Stimulated activated CD8-positive, alpha-beta memory T cell treated with anti-CD3 and anti-CD28 coated beads, Interleukin-15, amount 100 ng/mL, for 4 hours (primary cell): ENCODE measurements at places on chromosomes 3 and 15.

DNA sequence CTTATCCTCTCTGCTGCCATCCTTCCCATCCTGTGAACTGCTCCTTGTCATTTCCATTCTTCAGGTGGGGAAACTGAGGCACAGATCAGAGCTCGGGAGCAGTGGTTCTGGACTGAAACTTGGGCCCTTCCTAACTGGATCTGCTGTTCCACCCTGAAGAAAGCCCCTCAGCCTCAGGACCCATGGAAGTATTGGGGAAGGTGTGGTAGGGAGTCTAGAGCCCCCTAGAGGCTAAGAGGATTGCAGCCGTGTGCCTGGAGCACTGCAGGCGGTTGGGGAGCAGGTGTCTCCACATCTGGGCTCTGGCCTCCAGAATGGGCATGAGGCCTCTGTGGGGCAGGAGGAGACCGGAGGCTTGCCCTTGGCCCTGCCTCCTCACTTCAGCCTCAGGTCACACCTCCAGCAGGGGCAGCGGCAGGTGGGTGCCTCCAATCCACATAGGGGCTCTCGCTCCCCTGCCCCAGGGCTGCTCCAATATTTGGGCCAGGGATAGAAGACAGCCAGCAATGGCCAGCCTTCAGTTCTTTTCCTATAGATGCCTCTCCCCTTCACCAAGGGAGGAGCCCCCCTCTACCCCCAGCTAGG, 28.1 kb downstream of the DNAJB8 start:
- DNase-seq: no peak

DNA sequence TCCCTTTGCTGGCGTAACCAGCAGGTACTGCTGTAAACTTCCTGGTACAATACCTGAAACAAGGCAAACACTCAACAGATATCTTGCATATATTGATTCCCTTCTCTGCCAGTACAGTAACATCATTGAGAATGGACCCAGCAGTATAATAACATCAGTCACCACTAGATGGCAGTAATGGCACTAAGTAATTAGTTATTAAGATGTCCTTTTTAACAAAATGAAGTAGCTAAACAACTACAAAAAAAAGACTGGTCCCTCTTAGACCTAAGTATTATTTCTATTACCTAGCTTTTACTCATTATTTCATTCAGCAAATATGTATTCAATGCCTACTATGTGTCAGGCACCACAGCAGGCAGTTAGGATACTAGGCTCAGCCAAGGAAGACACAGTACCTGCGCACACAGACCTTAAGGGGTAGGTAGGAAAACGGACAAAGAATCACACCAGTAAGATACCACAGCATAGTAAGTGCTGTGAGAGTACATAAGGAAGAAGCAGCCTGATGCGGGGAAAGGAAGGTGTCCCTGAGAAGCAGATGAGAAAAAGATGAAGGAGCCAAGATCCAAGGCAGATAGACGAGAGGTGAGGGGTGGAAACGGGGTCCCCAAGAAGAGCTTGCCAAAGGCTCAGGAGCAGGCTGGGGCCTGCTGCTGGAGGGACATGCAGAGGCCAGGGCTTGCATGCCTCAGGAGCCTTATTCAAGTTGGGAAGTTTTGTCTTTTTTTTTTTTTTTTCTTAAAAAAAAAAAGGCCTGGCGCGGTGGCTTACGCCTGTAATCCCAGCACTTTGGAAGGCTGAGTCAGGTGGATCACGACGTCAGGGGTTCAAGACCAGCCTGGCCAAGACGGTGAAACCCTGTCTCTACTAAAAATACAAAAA, 102.7 kb upstream of the CHD2 start:
- no peak for DNase-seq

DNA sequence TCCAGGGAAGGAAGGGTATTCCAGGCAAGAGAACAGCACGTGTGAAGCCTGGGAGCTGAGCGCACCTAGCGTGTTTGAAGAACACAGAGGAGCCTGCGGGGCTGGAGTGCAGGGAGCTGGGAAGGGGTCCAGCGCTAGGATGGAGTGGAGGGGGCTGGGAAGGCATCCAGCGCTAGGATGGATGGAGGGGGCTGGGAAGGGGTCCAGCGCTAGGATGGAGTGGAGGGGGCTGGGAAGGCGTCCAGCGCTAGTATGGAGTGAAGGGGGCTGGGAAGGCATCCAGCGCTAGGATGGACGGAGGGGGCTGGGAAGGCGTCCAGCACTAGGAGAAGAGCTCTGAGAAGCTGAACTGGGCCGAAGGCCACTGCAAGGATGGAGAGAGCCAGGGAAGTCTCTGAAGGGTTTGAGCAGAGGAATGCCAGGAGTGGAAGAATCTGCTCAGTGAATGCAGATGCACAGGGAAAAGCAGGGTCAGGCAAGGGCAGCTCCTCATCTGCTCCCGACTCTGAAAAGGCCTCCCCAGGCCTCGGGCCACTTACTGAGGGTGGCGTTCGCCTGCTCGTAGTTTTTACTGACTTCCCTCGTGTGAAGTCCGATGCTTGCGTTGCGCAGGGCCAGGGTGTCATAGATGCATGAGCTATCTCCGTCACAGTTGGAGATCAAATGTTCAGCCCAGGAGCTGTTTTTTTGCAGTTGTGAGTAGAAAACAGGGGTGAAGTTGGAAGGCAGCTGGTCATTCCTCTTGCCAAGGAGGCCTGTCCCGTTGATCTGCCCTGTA, 39.8 kb downstream of the MUC20 start:
- no peak for DNase-seq

GRCh38 chr3:136908297-136908696, 46.3 kb downstream of the NCK1 start:
- DNase-seq: no peak

- DNase-seq: no peak
Measured at GRCh38 chr15:67125589-67126502, 60.4 kb downstream of the SMAD3 start.

- DNase-seq: no peak
Measured at GRCh38 chr3:3851621-3852323, 52.5 kb downstream of the LRRN1 start.

DNA sequence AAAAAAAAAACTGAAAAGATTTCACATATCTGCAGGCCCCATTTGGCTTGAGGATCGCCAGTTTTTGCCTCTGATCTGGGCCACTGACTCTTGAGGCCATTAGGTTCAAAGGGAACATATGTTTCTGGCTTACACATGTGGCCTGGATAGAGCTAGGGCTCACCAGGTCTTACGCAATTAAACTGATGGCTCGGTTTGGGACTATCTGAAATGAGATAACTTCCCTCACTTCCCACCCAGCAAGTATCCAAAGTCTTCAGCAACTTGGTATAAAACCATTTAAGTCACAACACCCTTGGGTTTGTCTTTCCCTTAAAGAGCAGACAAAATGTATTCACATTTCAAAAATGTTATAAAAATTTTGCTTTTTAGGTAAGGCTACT, 36.3 kb downstream of the LRIG1 start:
- no peak for DNase-seq

- no peak for DNase-seq
Measured at GRCh38 chr3:194224471-194225417, 88.8 kb downstream of the HES1 start.

DNA sequence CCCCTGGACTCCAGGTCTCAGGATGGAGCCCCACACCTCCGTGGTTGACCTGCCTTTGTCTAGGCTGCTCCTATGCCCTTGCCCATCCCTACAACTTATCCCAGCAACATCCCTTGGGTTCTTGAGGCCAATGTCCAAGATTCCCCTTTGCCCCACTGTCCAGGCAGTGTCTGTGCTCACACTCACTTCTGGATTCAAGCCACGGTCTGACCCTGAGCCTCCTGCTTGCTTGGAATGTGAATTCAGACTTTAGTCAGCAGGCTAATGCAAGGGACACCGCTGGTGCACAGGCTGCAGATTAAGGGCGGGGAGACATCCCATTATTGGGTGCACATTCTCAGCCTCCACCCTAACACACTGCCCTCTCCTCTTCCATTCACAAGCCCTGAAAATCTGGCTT, 154.1 kb downstream of the WNT5A start:
- DNase-seq: no peak

GRCh38 chr15:57308170-57308545, 68.1 kb upstream of the CGNL1 start:
- no peak for DNase-seq

- no peak for DNase-seq
Measured at GRCh38 chr3:64224826-64225610, at the start of gene PRICKLE2. PRICKLE2 (minus strand) TSS chr3:64225466; CDS start chr3:64198927, 26,539 bp downstream.

GRCh38 chr3:135141672-135142071, 346.6 kb downstream of the EPHB1 start:
- DNase-seq: no peak

DNA sequence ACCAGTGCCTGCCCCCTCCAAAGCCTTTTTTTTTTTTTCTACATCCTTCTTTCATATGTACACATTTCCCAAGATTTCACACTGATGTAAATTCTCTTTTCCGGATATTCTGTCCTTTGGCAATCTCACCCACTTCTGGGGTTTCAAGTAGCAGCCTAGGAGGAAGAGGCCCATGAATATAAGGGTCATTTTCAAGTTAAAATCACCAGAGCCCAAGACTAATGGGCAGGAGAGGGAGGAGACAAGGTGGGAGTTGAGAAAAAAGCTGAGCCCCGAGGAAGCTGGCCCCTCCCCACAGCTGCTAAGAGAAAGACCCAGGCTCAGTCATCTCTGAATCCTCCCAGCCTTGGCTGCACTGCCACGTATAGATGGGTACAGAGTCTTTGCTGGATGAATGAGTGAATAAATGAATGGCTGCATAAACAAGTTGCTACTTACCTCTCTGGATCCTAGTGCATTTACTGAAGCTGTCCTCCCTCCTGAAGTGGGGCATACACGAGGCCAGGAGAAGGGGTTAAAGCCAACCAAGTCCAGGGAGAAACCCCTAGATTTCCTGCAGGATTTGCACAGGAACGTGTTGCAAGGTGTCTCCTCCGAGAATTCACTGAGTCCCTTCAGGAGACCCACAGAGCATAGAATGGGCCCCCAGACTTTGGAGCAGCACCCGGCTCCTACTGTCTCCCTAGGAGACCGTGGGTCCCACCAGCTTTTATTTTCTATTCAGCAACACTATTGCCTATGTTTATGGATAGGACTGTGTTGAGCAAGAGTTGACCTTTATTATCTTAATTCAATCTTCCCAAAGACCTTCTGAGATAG, 100.8 kb upstream of the LIPC start:
- DNase-seq: no peak

GRCh38 chr15:90001683-90002427, 731 bp downstream of the ZNF710 start:
- DNase-seq: peak; percentile 27

GRCh38 chr15:35218215-35218614, 133.1 kb upstream of the NANOGP8 start:
- DNase-seq: no peak
